ENCODE measurements at places on chromosomes 7 and 10. TPM values are rescaled to one million over a fixed set of nuclear protein-coding genes. Genes with fewer than 3 reads are reported as not detected.
A peak's percentile ranks its signal among the peaks of the same experiment; 100 is the strongest.

- no peak for DNase-seq
Observed at GRCh38 chr7:105585850-105586500, 4.7 kb upstream of the EFCAB10 start.

GRCh38 chr7:39651265-39651664, 27.9 kb downstream of the RALA start:
- DNase-seq: no peak

GRCh38 chr10:120607016-120607709, 150.1 kb downstream of the PLPP4 start:
- no peak for DNase-seq

DNA sequence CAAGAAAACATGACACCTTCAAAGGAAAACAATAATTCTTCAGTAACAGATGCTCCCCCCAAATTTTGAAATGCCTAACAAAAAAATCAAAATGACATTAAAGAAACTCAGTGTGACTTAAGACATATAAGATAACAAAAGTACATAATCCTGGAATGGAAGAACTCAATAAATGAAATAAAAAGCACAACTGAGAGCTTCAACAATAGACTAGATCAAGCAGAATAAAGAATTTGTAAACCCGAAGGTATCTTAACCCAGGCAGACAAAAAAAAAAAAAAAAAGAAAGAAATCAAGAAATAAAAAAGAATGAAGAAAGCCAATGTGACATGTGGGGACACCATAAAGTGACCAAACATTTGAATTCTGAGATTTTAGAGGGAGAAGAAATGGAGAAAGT, 27.7 kb upstream of the LRRD1 start:
- DNase-seq: no peak

GRCh38 chr7:140685407-140686087, 11.0 kb upstream of the NDUFB2 start:
- DNase-seq: peak; percentile 81

DNA sequence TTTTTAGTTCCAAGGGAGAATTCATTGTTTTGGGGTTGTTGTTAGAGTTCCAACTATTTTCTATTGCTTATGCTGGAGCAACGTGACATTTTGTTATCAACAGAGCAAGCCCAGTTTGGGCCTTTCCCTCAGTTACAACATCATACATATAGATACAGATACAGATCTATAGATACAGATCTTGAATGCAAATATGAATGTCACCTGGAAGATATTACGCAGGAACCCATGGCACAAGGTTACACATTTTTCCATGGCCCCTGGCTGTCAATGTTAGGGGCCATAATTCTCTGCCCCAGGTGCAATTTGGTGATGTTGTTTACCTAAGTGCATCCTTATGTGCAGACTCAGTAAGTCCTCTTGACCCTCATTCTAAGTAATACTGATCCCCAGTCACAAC, 3.6 kb upstream of the PODXL start:
- DNase-seq: no peak

DNA sequence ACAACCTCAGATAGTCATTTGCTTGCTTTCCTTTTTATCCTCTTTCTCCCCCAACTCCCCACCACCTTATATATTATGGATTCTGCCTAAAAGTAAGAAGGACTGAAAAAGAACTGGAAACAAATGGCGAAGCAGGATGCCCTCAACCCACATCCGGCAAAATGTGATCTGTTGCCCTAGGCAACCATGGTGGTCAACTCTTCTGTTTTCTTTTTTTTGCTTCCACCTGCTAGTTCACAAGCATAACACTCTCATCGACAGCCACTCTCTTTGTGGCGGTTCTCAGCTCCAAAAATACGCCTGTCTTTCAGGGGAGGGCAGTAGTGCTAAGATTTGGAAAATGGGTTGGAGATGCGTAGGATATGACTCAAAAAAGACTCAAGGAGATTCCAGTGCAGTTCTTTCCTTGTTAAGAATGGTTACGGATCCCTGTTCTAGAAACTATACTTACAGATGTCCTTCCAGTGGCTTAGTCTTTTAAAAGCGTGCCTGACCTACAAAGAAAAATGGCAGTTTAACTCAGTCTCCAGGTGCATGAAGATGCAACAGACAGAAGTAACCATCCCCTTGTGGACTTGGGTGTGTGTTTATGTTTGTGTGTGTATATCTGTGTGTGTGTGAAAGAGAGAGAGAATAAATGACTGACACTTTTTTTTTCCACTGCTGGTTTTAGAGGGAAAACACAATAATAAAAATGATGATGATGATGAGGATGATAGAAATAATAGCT, 10.7 kb downstream of the APBB1IP start:
- no peak for DNase-seq

DNA sequence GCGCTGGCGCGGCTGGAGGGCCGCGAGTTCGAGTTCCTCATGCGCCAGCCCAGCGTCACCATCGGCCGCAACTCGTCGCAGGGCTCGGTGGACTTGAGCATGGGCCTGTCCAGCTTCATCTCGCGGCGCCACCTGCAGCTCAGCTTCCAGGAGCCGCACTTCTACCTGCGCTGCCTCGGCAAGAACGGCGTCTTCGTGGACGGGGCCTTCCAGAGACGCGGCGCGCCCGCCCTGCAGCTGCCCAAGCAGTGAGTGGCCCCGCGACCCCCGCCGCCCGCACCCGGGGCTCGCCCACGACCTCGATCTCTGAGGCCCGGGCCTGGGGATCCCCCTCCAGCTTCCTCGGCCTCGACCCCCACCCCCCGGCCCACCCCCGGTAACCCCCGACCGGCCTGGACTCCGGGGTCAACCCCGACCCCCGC, 537 bp downstream of the FOXK1 start:
- DNase-seq: no peak

DNA sequence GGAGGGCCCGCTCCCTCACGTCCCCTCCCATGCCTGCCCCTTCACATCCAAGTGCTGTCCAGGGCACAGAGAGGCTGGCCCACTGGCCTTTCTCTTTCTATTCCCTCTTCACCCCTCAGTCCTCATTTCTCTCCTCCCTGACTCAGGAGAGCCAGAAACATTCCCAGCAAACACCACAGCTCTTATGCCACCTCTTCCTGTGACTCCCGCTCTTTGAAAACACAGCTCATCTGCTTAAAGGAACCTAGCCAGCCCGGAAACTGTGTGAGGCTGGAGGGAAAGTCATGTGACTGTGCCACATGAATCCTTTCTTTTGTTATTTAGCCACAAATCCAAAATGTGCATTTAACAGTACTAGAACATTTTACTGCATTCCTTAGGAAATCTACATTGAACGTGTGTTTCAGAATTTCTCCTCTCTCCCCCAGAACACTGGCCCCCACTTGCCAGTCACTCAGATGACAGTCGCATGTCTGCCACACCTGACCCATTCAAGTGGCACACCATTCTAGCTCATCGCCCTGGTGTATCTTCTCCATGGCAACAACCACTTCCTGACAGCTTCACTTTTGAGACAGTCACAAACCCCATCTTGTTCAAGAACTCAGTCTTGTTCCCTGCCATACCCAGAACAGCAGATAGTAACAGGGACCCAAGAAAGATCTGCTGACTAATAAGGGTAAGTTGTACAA, 42.8 kb downstream of the GRB10 start:
- DNase-seq: no peak

DNA sequence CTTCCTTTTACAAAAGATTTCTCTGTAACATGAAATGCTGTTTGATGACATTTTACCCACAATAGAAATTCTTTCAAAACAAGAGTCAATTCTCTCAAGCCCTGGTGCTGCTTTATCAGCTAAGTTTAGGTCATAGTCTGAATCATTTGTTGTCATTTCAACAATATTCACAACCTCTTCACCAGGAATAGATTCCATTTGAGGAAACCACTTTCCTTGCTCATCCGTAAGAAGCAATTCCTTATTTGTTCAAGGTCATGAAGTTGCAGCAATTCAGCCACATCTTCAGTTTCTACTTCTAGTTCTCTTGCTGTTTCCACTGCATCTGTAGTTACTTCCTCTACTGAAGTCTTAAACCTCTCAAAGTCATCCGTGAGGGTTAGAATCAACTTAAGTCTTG, 315.3 kb downstream of the TYW1 start:
- DNase-seq: no peak

Gene RTKN2
- 0.06 TPM for total RNA-seq

Gene TMEM130
- 0.29 TPM for total RNA-seq

Gene KLLN
- total RNA-seq: 2.2 TPM

Gene CRHR2
- total RNA-seq: 0.19 TPM

Gene SAP25
- 2.3 TPM for total RNA-seq

Gene PAX4
- total RNA-seq: not detected

Gene ZDHHC4
- 53.9 TPM for total RNA-seq

Gene SMIM30
- 31.9 TPM for total RNA-seq

Gene UPK3B
- total RNA-seq: 1.9 TPM

Gene MMS19
- total RNA-seq: 38.0 TPM

Gene WDFY4
- total RNA-seq: 10.1 TPM
